ENCODE measurements at places on chromosomes 16 and 17.

GRCh38 chr17:34562387-34562786 lies 17.0 kb upstream of the TMEM132E start:
- DNase-seq = no peak

GRCh38 chr16:83728492-83728891 lies 79.3 kb upstream of the HSBP1 start:
- no peak for DNase-seq

DNA sequence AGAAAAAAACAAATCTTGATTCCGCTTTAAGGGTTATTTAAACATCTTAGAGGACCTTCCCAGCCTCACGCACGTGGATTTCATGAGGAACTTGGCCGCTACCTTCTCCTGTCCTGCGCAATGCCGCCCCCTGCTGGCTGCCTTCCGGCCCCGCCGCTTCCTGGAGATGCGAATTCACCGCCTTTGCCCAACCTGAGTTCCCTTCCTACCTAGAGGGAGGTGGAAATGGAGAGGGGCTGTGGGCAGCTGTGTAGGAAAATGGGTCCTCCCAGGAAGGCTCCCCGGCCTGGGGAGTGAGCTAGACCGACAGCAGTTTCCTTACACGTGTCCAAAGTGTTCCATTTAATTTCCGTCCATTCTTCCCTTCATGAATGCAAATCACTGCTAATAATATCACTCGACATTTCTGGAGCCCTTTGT lies 1.0 kb upstream of the ABCC12 start:
- peak; percentile 49 for DNase-seq

- DNase-seq = no peak
Measured at GRCh38 chr17:44906763-44907728, 7.8 kb upstream of the EFTUD2 start.

DNA sequence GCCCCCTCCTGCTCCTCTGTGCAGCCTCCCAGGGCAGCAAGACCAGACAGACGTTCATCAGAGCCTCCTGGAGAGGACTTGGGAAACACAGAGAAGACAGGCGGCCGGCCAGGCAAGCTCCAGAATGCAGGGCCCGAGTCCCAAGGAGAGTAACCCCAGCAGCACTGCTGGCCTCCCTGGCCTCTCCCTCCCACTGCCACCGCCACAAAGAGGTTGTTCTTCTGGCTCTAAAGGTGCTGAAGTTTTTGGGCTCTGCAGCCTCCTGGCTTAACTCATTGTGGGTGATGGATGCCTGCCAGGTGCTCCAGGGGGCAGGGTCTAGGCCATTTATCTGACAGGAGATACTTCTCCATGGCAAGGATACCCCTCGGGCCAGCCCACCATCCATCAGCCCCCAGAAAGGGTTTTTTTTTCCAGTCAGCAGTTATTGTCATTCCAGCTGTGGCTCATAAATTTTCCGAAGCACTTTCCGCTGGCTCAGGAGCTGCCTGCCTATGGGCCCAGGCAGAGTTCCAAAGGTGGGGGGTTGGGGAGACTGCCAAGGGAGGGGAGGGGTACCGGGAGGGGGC lies 32.0 kb upstream of the MRPS23 start:
- no peak for DNase-seq

GRCh38 chr16:20956319-20956718 lies 55.7 kb downstream of the LYRM1 start:
- no peak for DNase-seq

DNA sequence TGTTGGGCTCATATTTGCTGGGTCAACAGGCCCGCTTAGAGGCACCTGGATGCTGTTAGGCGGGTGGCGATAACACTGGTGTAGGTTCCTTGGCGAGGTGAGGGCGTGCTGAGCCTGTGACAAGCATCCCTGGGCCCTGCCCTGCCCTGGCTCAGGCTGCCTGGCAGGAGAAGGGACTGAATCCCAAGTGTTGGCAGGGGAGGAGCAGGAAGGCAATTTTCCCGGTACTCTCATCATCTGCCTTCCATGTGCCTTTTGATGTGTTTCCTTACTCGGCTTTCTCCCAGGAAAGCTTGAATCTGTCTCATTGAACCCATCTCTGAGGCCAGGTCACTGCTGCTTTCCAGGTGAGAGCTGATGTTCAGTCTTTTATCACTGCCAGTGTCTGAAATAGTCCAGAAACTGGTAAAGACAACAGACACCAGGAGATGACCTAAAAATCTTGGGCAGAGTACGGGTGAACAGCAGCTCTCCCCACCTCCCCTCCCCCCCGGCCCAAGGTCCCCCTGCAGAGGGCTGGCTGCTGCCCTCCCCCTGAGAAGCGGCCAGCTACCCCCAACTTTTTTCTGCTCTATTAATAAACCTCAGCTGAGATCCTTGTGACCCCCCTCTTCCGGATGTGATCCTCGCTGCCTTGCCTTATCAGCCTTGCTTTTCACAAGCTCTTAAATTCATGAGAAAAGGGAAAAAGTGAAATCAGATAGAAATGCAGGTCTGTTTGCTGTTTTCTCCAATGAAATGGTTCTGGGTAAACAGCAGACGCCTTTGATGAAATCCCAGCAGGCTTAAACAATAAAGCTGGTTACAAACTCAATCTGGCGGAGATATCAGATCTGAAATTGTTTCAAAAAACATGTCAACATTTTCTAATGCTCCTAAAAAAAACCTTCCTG lies 29.0 kb downstream of the RTN4RL1 start:
- DNase-seq = no peak

DNA sequence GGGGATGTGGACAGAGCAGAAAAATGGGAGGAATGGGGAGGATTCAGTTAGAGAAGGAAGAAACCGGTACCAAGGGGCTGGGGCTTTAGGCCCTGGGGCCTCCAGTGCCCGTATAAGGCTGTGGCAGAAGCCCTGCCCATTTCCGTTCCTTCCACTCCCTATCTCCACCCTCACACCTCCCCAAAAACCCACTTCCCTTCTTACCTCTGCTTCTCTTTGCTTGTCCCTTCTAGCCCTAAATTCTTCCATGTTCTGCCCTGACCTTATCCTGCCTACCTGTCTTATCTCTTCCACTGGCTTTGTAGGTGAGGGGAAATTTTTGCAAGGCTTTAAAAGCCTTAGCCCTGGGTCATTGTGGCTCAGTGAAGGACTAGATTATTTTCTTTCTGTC lies 4.1 kb downstream of the RNF167 start:
- peak; percentile 68 for DNase-seq

DNA sequence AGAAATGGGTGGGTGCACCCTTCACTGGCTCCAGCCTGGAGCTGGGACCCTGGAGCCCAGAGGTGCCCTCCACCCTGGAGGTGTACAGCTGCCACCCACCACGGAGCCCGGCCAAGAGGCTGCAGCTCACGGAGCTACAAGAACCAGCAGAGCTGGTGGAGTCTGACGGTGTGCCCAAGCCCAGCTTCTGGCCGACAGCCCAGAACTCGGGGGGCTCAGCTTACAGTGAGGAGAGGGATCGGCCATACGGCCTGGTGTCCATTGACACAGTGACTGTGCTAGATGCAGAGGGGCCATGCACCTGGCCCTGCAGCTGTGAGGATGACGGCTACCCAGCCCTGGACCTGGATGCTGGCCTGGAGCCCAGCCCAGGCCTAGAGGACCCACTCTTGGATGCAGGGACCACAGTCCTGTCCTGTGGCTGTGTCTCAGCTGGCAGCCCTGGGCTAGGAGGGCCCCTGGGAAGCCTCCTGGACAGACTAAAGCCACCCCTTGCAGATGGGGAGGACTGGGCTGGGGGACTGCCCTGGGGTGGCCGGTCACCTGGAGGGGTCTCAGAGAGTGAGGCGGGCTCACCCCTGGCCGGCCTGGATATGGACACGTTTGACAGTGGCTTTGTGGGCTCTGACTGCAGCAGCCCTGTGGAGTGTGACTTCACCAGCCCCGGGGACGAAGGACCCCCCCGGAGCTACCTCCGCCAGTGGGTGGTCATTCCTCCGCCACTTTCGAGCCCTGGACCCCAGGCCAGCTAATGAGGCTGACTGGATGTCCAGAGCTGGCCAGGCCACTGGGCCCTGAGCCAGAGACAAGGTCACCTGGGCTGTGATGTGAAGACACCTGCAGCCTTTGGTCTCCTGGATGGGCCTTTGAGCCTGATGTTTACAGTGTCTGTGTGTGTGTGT lies 46.8 kb downstream of the IL21R start:
- DNase-seq = no peak

DNA sequence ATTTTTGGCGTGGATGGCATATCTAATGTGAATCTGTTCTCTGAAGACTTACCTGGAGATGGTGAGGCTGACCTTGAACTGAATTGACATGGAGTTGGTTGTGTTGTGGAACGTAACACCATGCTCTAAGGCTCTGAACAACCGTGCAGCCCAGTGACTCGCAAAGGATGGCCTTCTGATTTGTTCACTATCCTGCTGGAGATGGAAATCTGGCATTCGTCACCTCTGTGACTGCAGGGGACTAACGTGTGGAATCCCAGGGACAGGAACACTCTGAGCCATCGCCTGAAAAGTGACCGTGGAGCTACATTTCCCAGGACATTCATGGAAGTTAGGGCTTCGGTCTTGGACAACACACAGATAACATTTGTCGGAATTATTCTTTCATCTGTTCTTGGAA lies 61.1 kb downstream of the BANP start:
- no peak for DNase-seq

DNA sequence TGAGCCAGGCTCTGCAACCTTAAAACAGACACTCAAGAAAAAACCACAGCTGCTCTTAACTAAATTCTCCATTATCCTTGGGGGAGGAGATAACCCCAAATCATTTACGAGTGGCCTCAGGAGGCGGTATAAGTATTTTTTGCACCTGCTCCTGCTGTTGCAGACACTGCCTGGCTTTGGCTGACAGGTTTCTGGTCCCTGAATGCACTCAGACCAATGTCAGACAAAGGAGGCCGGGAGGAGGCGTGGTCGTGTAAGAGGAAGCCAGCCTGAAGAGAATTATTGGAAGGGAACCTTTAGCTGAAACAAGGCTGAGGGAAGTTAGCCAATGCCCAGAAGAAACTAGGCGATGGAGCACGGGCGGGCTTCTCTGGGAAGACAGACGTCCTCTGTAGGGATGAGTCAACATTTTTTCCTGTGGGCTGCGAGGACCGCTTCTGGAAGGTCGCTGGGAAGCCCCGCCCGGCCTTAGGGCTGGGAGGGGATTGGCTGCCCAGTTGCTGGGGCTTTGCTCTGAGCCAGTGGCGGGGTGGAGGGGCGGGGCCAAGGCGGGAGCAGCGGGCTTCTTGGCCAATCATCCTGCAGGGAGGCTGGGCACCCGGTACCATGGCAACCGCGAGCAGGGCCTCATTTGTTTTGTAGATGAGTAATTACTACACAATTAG lies 82.3 kb downstream of the CCDC182 start:
- DNase-seq = peak; percentile 9

- DNase-seq = no peak
Measured at GRCh38 chr17:67200727-67201301, 44.2 kb downstream of the HELZ start.

GRCh38 chr17:55040611-55041010 lies 72.0 kb downstream of the STXBP4 start:
- DNase-seq = no peak

- DNase-seq = no peak
Measured at GRCh38 chr17:76366247-76366646, 12.5 kb upstream of the PRPSAP1 start.

DNA sequence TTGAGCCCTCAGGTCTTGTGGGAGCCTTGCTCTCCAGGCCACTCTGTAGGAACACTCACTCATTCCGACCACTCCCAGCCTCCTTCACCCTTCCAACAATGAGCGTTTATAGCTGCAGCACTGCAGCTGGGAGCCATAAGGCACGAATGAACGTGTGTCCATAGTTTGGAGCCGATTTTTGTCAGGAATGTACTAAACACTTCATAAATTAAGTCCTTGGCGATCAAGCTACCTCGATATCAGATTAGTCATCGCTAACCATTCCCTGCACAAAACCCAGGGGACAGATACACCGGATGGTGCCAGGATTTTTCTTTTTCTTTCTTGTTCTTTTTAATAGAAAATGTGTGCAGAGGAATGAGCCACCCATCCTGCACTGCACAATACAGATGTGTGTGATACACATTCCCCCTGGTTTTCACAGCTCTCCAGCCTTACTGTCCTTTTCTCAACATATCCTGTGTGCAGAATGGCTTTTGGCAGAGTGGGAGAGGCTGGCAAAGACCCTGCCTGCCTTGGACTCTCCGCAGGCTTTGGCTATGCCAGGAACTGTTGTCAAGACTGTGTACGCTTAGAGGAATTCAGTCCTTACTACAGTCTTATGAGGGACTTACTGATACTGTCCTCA lies 68.4 kb upstream of the ELAC2 start:
- no peak for DNase-seq

GRCh38 chr16:87192452-87193073 lies 124.6 kb downstream of the C16orf95 start:
- no peak for DNase-seq

DNA sequence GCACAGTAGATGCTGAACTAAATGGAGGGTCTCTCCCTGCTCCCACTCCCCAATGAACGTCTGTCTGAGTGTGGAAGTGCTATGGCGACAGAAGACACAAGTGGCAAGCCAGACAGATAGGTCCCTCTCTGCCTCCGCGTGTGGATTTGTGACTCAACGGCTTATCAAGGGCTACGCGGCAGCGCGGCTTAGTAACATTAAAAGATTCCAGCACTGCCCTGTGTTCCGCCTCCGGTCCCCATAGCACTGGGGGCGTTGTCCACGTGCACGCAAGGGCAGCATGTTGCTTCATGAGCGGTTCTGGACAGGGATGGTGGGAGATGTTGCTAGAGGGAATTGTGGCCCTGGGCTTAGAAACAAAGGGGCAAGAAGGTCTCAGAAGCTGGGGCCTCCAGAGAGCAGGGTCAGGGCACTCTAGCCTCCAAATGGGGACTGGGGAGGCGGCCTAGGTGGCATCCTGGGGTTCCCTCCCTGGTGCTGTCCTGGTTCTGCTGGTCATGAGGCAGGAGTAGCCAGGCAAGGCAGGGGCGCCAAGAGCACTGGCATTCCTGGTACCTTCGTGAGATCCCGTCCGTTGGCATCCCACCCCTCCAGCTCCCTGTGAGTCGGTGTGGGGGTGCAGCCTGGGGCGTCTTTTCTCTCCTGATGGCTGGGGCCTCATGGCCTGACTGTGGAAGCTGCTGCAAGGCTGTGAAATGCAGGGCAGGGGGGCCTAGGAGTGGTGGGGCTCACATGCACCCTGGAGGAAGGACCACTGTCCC lies 9.1 kb downstream of the CRHR1 start:
- no peak for DNase-seq

DNA sequence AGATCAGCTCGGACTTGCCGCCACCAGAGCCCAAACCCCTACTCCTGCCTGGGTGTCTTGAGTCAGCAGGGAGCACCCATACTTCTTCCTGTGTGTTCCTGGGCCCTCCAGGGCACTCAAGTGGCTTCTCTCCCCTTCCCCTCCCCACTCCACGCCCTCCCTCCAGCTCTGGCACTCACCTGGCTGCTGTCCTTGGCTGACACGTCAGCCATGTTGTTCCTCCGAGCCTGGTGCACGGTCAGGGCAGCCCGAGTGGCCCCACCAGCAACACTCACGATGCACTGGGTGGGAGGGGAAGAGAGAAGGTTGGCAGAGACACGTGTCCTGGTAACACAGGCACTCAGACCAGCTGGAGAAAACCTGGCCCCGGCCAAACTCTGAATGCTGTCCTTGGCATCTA lies 11.5 kb downstream of the RUSF1 start:
- no peak for DNase-seq

- no peak for DNase-seq
Measured at GRCh38 chr17:78896091-78896833, 6.7 kb downstream of the CEP295NL start.

Measured in GDM1 (cell line).